CD4-positive, alpha-beta memory T cell (primary cell): ENCODE measurements at places on chromosomes 6 and 20.

- DNase-seq, result no peak
Measured at GRCh38 chr6:33207552-33208090, 679 bp upstream of the RING1 start.

DNA sequence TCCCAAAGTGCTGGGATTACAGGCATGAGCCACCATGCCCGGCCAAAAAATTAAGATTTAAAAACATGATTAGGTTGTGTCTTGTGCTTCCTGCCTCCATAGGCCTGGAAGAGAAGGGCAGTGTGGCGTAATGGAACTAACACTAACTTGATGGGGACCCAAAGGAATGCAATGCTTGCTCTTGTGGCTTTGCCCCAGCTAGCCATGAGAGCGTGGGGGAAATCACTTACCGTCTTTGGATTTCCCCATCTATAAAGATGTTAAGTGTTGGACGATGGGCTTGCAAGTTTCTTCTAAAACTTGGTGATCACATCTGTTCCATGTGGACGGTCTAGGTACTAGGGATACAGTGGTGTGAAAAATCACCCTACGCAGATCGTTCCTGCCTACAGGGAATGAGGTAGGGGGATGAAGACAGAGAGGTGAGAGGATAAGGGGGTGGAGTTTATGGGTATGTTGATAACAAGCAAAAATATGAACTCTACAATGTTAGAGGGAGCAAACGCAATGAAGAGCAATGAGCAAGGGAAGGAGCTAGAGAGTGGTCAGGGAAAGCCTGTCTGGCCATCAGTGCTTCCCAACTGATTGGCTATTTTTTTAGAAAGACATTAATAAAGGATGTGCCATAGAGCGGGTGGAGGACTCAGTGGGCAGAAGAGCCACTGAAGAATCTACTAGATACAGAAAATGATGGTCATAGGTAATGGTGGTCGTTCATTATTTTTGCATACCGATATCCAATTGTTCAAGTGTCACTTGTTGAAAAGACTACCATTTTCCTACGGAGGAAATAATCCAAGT lies 165.2 kb downstream of the BCAS1 start:
- no peak for DNase-seq

DNA sequence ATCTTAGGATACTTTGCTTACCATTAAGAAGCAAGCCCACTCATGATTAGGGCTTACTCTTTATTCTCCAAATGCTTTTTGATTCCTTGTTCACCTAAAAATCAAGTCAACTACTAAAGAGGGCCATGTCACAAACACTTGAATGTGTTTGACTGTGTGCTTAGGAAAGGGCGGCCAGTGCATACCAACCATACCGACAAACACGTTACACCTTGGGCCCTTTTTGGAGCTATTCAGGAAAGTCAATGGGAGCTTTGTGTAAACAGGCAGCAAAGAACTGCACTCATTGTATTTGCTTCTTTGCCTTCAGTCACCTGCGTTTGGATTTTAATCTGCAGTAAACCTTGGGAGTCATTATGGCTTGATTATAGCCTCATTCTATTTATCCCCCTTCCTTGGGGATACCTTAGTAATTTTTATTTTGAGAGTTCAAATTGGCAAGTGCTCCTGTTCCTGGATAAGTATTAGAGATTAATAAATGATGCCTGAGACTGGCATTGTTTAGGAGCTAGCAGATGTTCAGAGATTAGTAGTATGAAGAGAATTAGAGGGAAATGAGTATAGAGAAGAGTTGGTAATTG lies 102.6 kb upstream of the HDGFL1 start:
- DNase-seq, result no peak

GRCh38 chr6:7909323-7910276 lies 988 bp downstream of the TXNDC5 start:
- DNase-seq, result peak; percentile 14

DNA sequence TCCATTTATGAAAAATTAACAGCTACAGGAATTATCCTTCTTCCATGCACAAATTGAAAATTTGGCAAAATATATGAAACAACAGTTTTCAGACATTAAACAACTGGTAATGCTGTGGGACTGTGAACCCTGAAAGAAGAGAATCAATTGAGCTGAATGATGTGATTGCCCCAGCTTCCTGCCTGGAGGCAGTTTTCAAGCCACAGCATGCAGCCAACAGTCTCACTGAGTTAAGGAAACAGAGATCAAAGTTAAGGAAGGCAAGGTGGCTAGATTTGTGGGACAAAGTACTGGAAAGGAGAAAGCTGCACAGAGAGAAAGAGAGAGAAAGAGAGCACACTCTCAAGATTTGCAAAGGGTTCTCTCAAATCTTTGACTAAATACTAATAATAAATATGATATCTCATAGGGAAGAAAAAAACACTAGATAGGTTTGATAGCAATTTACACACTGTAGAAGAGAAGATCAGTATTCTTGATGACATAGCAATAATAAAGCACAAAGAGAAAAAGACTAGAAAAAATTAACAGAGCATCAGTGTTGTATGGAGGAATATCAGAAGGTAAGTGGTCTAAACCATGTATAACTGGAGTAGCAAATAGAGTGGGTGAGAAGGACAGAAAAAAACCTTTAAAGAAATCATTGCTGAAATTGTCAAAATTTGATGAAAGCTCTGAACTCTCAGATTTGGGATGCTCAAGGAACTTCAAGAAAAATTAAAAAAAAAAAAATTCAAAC lies 70.1 kb upstream of the CNKSR3 start:
- no peak for DNase-seq

GRCh38 chr20:13288357-13288756 lies 67.3 kb downstream of the ISM1 start:
- DNase-seq, result no peak

DNA sequence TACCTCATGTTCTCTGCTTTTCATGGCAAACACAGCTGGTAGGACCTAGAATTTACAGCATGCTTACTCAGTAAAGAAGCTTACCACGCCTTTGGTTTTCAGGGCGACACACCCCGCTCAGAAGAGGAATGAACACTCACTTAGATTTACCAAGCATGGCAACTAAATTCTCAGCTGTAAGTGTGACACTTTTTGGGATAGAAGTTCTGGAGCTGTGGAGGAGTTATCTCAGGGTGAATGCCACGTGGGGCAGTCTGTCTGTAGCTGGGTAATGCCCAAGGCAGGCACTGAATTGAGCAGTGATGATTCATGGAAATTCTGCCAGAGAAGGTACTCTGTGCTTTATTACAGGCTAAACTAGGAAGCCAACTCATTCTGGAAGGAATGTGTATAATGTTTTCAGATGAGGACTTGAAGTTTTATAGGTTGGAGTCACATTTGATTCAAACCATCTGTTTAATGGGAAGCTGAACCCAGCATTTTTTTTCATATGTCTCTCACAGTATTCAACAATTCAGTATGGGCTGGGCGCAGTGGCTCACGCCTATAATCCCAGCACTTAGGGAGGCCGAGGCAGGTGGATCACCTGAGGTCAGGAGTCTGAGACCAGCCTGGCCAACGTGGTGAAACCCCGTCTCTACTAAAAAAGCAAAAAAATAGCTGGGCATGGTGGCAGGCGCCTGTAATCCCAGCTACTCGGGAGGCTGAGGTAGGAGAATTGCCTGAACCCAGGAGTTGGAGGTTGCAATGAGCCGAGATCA lies 3.5 kb upstream of the PRIM2 start:
- DNase-seq, result no peak

- DNase-seq, result no peak
Measured at GRCh38 chr20:19012676-19013075, 199.1 kb downstream of the SCP2D1 start.

- no peak for DNase-seq
Measured at GRCh38 chr6:5105146-5105545, 20.0 kb downstream of the PPP1R3G start.

DNA sequence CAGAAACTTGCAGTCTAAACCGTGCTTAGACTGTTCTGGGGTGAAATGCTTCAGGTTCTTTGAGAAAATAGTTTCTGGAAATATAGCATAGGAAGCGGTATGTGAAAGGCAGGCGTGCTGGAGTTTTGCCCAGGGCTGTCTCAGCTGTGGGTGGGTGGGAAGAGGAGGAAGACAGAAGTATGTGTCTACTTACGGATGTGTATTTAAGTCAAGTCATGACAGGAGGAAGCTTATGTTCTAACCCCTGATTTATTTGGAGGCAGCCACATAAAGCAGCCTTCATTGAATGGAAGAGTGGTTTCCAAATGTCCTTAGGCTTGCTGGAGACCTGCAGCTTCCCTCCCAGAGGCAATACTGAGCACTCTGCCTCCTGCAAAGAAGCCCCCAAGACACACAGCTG lies 345.8 kb upstream of the PRND start:
- no peak for DNase-seq

DNA sequence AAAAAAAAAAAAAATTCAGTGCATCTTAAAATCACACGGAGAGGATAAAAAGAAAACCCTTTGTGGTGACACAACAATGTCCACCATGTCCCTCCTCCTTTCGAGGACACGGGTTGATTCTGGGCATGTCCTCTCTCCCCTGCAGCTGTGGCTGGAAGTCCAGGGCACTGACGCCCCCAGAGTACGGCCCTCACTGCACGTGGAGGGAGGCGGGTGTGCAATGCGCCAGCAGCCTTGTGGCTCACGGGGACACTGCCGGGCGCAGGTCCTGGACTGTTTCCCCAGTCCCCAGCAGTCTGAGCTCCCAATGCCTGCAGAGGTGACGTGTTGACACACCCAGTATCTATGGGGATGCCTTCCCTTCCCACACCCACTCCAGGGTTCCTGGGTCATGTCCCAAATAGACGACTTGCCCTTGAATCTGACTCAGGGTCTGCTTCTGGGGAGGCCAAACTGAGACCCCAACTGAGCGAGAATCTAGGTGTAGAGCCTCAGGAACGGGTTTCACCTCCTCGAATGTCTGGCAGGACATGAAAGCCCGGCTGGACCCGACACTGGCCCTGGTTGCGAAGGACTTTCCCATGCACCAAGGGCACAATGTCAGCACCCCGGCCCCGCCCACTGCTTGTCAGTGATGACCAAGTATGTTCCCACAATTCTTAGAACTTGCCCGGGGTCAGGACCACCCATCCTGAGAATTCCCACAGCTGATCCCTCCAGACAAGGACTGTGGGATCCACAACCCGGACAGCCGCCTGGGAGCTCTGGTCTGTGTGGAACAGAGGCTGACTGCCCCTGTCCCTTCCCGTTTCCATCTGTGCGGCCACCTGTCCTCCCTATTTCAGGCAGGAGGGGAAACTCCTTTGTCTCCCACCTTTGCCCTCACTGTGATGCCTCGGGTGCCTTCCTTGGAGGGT lies 425.1 kb upstream of the SULF2 start:
- DNase-seq, result no peak

DNA sequence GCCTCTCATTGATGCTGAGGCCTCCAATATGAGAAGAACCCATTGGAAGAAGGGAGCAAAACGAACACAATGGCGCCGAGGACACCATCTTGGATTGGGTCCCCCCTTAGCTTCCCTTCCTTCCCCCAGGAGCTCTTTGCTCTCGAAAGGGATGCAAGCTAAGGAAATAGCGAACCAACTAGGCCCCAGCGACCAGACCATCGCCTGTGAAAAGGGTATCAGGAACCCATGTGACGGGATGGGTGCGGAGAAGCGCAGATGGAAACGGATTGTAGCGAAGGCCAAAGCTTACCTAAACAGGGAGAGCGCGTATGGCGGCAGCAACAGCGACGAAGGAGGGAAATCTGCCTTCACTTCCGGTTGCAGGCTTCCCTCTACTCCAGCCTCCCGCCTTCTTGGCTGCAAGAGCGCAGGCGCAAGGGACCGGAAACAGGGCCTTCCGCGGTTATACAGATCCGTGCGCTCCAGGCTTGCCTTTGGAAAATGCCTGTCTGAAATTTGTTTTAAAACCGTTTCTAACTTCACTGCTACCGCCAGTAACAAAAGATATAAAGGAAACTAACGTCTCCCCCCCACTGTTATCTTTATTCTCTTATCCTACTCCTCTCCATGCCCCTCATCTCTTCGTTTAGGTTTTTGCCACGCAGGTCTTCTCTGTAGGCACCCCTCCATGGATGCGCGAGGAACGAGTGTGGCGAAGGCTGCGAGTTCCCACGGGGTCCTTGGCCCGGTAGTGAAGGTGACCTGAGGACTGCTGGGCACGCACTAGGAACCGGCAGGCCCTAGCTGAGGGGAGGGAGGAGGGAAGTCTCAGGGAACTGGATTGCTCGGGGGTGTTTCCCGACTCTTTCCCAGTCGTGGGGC lies at the start of gene DDX39B:
DDX39B (minus strand) TSS at position 346 of the 864 bp plus-strand sequence. CDS start 1,471 bp downstream, outside the sequence.
- DNase-seq, result peak; percentile 97

- DNase-seq, result no peak
Measured at GRCh38 chr6:56490993-56491392, 151.7 kb downstream of the DST start.

GRCh38 chr6:27428502-27428901 lies 39.9 kb downstream of the ZNF391 start:
- DNase-seq, result no peak

- no peak for DNase-seq
Measured at GRCh38 chr6:164427728-164428402, 881.5 kb downstream of the C6orf118 start.

DNA sequence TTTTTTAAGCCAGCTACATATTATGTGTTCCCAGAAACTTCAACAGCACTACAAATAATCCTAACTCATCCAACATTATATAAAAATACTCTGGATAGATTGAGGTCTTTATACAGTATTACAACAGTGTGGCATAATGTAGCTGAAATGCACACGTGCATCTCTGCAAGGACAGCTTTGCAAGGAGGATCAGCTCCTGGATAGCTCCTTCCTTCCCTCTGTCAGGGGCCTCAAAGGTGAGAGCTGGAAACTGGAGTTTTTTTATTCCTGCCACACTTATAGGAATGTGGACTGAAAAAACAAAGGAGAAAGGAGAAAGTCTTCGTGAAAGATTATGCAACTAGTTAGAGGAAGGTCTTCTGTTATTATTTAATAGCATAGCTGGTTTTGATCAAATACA lies 53.1 kb downstream of the PLG start:
- no peak for DNase-seq

DNA sequence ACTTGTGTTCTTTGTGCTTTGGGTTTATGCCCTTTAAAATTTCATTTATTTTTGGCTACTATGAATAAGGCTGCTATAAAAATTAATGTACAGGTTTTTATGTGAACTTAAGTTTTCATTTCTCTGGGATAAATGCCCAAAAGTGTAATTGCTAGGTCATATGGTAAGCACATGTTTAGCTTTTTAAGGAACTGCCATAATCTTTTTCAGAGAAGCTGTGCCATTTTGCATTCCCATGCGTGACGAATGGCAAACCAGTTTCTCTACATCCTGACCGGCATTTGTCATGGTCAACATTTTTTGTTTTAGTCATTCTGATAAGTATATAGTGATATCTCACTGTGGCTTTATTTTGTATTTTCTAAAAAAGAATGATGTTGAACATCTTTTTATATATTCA lies 236.0 kb upstream of the SGK1 start:
- DNase-seq, result no peak

- no peak for DNase-seq
Measured at GRCh38 chr6:145783796-145784195, 30.8 kb downstream of the FBXO30 start.
